AG10803 (cell line): ENCODE measurements at places on chromosomes 12 and 14.

DNA sequence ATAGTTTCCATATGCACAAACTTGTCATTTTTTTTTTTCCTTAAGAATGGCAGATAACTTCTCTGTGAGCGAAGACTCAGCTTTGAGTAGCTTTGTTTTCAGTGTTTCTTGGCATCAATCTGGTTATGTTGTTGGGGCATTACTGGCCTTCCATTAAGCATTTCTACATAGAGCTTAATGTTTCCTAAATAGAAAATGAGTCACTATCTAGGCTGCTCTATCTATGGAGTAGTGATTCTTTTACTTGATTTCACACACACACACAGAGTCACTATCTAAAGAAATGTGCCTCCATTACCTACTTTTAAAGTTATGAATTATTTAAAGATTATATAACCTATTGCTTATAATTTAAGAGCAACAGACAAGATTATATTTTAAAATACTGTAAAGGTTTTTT, 53.9 kb downstream of the TMEM260 start:
- no peak for DNase-seq

GRCh38 chr14:61643555-61643954, 51.8 kb upstream of the HIF1A start:
- peak; percentile 84 for DNase-seq

GRCh38 chr14:54589076-54589475, 22.1 kb downstream of the SAMD4A start:
- peak; percentile 37 for DNase-seq

DNA sequence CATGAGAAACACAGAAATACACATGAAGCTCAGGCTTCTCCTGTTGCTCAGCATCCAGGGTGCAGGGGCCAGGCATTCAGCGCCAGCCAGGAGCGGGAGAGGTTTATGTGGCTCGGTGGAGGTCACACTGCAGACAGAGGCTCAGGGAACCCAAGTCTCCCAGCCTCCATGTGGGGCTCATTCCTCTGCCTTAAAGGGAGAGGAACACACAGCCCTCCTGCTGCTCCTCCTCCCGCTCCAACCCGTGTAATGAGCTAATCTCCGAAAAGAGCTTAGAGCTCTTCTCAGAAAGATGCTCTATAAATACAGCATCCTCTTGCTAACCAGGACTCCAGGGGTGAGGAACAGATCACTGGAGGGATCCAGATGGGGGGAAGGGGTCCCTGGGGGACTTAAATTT, 28.2 kb downstream of the FGF6 start:
- no peak for DNase-seq

DNA sequence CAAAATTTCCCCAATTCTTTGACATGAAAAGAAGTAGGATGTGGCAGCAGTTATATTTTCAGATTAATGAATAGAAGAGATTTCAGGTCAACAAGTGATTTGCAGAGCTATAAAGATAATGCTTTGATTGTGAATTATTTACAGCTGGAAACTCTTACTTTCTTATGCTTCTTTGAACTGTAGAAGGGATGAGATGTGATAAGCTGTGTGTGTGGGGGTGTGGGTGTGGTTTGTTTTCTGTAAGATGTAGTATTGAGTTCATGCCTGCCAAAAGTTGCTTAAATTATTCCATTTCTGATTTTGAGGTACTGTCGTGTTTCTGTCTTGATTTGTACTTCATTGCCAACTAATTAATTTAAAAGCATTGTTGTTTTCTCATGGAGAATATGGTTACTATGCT, 22.7 kb downstream of the AEBP2 start:
- no peak for DNase-seq

GRCh38 chr14:41739203-41739602, 132.5 kb downstream of the LRFN5 start:
- DNase-seq: no peak

- peak; percentile 63 for DNase-seq
Measured at GRCh38 chr12:92927436-92928281, 1.4 kb downstream of the EEA1 start.

GRCh38 chr12:76256904-76257303, 91.3 kb downstream of the BBS10 start:
- DNase-seq: no peak

- no peak for DNase-seq
Measured at GRCh38 chr12:7892186-7892980, 19.7 kb upstream of the SLC2A14 start.

GRCh38 chr14:27730204-27730603, 1036.4 kb upstream of the FOXG1 start:
- DNase-seq: no peak
